ENCODE measurements at places on chromosomes 5 and 9.

GRCh38 chr5:2164586-2164985, 281.9 kb upstream of the IRX4 start:
- DNase-seq: no peak

DNA sequence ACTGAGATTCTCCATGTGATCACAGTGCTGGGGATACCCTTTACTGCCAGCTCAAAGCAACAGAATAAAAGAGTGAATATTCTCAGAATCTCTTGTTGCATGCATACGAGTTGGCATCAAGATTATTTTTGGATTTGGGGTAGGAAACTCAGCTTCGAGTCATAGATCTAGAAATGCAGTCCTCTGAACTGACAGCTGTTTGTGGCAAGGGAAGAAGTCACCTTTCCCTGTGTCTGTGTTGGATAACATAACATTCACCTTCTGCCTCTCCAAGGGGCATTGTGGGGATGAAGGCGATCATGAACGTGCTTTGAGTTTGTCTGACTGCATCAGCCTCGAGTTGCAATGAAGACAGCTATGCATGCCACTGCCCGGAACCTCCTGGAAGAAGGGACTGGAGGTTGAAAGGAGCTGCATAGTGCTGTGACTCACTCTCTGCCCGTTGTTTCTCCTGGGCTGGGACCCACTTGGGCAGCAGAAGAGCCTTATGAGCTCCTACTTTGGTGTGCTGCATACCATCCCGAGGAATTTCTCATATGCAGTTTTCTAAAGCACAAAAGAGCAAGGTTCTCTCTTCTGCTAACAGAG, 231.7 kb downstream of the ARHGAP26 start:
- peak; percentile 16 for DNase-seq

DNA sequence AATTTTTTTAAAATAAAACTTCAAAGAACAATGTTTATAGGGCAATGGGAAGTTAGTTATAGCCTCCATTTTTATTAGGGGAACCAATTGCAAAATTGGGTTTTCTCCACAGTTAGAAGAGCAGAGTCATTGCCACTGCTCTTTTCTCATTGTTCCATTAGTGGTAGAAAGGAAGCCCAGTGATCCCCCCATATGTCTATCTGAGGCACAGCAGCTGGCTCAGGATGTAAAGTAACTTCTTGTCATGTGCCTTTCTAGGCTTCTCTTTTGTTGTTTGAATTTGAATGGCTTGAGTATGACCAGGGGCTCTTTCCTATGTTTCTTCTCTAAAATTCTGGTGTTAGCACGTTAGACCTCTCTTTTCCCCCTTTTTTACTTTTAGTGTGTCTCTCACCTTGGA, 61.2 kb downstream of the UBAP1 start:
- DNase-seq: no peak

- no peak for DNase-seq
These were observed 12.2 kb upstream of the PRXL2C start for GRCh38 chr9:96667363-96667728.

- no peak for DNase-seq
These were observed 69.8 kb upstream of the VCAN start for GRCh38 chr5:83401775-83402174.

DNA sequence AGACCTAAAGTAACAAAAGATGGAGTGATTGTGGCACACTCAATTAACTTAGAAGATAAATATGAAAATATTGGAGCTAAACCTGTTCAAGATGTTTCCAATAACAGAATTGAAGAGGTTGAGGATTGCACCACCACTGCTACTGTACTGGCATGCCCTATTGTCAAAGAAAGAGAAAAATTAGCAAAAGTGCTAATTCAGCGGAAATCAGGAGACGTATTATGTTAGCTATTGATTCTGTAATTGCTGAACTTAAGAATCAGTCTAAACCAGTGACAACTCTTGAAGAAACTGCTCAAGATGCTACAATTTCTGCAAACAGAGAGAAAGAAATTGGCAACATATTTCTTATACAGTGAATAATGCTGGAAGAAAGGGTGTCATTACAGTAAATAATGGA, 754.4 kb downstream of the CDH18 start:
- DNase-seq: no peak

GRCh38 chr9:134442085-134442474, 115.8 kb downstream of the RXRA start:
- no peak for DNase-seq

GRCh38 chr5:143054480-143054941, 284.3 kb downstream of the ARHGAP26 start:
- DNase-seq: peak; percentile 34

DNA sequence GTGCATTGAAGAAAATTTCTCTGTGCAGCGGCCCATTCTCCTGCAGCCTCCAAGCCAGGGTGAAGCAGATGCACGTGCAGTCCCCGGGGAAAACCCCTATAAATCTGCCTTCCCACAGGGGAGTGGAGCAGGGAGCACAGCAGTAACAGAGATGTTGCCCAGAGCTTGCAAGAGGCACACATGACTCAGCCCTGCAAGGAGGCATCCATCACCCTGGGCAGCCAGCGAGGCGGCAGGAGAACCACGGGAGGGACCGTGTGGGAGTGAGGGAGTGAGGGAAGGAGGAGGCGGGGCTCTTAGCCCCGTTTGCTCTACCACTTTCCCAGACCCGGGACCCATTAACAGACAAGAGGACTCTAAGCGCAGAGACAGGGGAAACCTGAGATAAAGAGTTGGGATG, 96.2 kb upstream of the ARAP3 start:
- DNase-seq: no peak

- DNase-seq: no peak
These were observed 173.3 kb downstream of the MELK start for GRCh38 chr9:36745977-36746376.

DNA sequence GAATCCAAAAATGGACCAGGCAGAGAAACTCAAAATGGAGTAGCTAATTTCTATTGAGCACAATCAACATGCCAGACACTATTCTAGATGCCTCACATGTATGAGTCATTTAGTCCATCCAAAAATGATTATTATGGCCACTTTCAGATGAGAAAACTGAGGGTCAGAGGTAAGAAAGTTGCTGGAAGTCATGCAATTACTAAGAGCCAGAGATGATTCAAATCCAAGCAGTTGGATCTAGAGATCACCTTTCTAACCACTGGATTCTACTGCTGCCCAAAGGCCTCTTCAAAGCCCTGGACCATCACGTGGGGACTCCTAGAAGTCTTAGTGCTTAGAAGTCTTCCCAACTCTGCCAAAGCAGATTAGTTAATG, 51.8 kb upstream of the HMHB1 start:
- no peak for DNase-seq

GRCh38 chr5:147831465-147831864, at the start of gene SPINK1:
Gene SPINK1 (minus strand): TSS chr5:147831671. CDS start chr5:147831577, 94 bp downstream.
- no peak for DNase-seq

GRCh38 chr9:91775011-91775707, 174.9 kb downstream of the ROR2 start:
- peak; percentile 31 for DNase-seq

- DNase-seq: no peak
These were observed 123.7 kb upstream of the FBXL17 start for GRCh38 chr5:108505608-108506007.

GRCh38 chr5:138275379-138275782, 960 bp upstream of the GFRA3 start:
- DNase-seq: no peak

DNA sequence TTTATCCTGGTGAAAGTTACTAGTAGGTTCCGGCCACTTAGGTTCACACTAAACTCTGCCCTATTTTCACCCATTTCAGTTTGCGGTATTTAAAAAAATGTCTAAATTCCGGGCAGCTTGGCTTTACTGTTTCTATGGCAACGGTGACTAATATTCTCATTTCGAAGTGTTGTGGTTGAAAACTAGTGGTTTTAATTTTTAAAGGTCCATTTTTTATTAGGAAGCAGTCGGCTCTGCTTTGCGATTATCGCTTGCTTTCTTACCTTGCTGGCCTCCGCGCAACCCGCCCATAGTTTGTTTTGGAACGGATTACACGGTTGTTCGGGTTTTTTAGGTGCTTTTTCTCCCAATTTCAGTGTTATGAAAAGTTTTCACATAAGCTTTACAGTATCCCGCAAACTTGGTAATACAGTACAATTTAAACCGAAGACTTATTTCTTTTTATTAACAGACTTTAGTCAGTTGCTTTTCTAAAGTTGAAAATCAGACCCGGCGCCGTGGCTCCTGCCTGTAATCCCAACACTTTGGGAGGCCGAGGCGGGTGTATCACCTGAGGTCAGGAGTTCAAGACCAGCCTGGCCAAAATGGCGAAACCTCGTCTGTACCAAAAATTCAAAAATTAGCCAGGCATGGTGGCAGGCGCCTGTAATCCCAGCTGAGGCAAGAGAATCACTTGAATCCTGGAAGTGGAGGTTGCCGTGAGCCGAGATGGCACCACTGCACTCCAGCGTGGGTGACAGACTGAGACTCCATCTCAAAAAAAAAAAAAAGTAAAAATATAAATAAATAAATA, 1.6 kb downstream of the KDM4C start:
- DNase-seq: peak; percentile 22

DNA sequence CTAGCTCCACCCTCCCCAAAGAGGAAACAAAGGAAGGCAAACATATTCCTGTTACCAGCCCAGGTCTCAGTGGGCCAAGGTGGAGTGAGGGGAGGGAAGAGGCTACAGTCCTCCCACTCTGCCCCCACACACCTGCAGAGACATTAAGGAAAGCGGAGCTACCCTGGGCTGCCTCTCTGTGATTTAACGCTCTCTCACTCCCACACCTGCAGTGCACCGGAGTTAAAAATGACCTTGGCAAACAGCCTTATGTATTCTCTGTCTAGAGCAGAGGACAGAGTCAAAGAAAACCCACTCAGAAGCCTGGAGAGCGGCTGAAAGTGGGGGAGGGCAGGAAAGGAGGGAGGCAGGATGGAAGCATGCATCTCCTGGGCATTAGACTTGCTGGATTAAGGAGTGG, 32.7 kb downstream of the KCNIP1 start:
- DNase-seq: no peak

DNA sequence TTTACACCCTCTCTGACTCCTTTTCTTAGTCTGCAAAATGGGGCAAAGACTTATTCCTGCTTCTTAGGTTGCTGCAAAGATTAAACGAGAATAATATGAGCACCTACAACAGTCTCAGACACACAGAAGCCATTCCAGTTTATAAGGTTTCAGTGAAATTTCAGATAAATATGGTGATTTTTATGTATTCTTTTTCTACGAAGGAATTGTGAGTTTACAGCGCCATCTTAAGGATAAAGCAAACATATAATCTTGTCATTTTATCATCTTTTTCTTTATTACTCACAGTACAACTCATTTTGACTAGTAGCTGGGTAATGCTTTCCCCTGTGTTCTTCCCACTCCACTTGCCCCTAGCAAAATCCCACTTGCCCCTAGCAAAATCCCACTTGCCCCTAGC, 29.2 kb upstream of the SMC5 start:
- no peak for DNase-seq

DNA sequence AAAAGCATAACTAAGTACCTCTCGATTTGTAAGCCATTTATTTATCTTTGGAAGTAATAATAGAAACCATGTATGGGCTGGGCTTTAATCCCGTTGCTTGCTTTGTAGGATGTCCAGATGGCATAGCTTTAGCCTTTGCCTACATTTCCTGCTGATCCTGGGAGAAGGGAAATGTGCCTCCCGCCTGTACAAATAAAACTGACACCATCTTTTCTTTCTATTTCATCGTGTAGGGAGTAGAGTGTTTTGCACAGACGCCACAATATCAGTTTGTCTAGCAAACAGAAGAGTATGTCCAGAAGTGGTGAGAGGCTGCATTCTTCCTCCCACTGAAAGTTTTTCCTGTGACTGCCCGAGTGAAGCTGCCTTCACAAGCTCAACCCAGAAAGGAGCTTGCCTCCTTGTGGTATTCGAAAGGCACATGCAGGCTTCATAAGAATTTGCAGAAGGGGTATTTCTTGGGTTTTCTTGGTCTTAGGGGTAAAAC, 24.7 kb upstream of the TJP2 start:
- no peak for DNase-seq

DNA sequence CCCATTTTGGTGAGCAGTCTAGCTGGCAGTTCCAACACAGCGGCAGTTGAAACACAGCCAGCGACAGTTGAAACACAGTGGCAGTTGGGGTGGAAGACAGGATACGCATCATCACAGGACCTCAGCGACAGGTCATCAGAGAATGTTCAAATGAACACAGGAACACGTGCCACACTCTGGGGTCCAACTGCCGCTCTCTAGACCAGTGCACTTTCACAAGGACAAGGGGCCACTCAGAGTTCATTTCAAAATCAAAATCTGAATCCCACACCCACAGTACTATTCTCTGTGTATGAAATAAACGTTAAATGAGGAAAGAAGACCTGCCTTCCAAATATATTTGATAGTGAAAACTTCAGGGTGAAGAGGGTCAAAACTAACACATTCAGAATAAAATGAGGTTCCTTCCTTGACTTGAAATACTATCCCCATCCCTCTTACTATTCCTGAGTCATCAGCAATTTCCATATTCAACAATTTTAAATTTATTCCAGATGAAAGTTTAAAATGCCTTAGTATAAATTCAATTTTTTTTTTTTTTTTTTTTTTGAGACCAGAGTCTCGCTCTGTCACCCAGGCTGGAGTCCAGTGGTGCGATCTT, 53.0 kb upstream of the SIMC1 start:
- no peak for DNase-seq

- no peak for DNase-seq
These were observed 191.5 kb downstream of the TTLL11 start for GRCh38 chr9:121901616-121902015.

- no peak for DNase-seq
These were observed 172.4 kb downstream of the GDNF start for GRCh38 chr5:37667430-37667829.

GRCh38 chr9:32589083-32589723, 16.2 kb upstream of the NDUFB6 start:
- no peak for DNase-seq

DNA sequence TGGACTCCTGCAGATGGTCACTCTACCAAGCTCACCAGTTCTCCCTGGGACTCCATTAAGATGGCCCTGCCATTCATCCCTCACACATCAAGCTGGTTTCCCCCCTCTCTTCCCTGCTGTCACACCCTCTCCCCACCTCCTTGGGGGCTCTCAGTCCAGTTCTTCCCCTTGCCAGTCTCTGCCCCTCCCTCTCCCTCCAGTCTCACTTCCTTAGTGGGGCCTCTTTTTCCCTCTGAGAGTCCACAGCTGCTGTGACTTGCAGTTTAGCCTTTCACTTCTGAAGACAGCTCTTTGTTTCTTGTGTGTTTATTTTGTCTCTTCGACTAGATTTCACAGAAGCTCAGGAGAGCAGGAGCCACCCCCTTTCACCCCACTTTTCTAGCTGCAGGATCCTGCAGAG, 10.5 kb downstream of the DOCK2 start:
- no peak for DNase-seq

- DNase-seq: no peak
These were observed 9.8 kb downstream of the ANKRD31 start for GRCh38 chr5:75226916-75227315.

- no peak for DNase-seq
These were observed 19.0 kb downstream of the KIAA1958 start for GRCh38 chr9:112505607-112506006.

Data from stimulated activated CD4-positive, alpha-beta T cell treated with anti-CD3 and anti-CD28 coated beads, TNF-alpha, amount 100 ng/mL, for 24 hours (primary cell).